ENCODE measurements at places on chromosomes 3 and 15.

- DNase-seq: no peak
Measured at GRCh38 chr15:67999320-68000100, 54.6 kb upstream of the PIAS1 start.

DNA sequence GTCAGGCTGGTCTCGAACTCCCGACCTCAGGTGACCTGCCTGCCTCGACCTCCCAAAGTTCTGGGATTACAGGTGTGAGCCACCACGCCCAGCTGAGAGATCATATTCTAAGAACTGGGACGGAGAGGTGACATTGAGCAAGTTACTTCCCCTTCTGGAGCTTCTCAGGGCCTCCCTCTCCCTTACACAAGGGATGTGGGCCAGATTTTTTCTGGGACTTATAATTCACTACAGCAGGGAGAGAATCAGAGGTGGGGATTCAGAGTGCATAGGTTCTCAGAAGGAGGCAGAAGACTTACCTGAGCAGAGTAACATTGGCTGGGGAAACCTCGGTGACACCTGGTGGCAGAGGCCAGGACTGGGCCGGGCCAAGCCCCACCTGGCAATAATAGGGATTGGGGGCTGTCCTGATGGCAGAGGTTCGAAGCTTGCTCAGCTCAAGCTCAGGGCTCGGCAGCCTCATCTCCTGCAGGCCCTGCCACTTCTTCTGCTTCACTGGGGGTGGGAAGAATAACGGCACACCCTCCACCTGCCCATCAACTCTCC, 6.8 kb downstream of the LTK start:
- peak; percentile 49 for DNase-seq

- DNase-seq: no peak
Measured at GRCh38 chr3:50028346-50028745, 60.4 kb upstream of the RBM5 start.

DNA sequence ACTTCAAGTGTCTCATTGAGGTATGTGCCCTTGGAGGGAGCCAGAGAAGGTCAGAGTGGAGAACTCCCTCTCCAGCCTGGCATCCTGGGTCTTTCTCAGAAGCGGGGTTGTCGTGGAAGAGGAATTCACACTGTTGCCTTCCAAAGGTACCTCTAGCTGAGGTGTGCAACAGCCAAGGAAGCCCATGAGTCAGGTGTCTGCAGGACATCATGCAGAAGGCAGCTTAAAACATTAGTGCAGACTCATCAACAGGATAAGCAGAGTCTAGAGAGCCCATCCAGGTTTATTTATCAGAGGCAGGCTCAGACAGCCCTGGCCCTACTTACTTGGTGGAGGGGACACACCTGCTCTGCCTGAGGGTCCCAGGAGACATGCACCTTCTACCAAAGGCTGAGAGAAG, 95.6 kb upstream of the TPM1 start:
- DNase-seq: no peak

GRCh38 chr3:19885468-19885867, 48.5 kb downstream of the EFHB start:
- DNase-seq: no peak

- no peak for DNase-seq
Measured at GRCh38 chr3:188951734-188952133, 220.0 kb upstream of the TPRG1 start.

DNA sequence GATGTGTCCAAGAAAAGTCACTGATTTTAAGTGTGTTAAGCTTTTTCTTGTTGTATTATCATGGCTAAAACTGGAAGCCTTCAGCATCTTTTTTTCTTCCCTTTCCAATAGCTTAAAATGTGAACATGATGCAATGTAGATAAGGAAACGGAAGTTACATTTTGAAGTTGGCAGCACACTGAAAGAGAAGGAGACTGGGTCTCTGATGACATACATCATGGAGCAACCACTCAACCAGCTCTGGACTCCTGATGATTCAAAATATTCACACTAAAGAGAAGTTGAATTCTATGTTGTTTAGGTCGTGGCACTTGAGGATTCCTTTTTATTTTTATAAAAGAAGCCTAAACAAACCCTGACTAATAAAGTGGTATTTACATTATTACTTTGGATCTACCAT, 488.3 kb upstream of the ALCAM start:
- DNase-seq: no peak

- no peak for DNase-seq
Measured at GRCh38 chr15:32903591-32904290, 185.9 kb downstream of the GREM1 start.

DNA sequence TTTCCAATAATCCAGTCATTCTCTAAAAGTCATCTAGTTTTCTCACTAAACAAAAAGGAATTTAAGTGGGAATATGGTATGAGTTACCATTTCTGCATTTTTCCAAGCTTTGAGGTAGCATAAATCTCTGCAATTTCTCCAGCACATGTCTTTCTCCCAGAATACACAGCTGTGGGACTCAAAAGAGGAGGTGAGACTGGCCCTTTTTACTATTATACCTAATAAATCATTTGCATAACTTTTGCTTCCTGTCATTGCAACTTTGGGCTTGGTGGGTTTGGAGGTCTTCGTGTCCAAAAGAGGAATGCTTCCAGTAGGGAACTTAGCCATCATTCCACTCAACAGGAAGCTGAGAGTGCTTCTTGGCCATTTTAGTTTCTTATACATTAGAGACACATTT, 94.8 kb downstream of the FMN1 start:
- no peak for DNase-seq

GRCh38 chr3:9550999-9551398, 2.6 kb downstream of the LHFPL4 start:
- DNase-seq: no peak

GRCh38 chr3:61679026-61679425, 117.7 kb downstream of the PTPRG start:
- no peak for DNase-seq

DNA sequence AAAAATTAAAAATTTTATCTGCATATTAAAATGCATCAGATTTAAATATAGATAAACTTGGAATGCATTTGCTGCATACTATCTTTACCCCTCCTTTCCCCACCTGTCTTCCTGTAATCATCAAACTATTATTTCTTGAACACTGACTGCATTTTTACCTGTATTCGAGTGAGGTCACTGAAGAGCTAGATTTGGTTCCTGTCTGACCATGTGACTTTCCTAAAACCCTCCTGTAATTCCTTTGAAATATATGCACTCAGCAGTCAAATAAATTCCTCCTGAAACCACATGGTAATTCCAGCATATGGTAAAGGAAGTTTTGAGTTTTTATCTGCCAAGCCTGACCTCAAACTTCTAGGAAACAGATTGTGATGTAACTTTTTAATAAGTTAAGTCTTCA, 445.6 kb upstream of the FRG2C start:
- no peak for DNase-seq

DNA sequence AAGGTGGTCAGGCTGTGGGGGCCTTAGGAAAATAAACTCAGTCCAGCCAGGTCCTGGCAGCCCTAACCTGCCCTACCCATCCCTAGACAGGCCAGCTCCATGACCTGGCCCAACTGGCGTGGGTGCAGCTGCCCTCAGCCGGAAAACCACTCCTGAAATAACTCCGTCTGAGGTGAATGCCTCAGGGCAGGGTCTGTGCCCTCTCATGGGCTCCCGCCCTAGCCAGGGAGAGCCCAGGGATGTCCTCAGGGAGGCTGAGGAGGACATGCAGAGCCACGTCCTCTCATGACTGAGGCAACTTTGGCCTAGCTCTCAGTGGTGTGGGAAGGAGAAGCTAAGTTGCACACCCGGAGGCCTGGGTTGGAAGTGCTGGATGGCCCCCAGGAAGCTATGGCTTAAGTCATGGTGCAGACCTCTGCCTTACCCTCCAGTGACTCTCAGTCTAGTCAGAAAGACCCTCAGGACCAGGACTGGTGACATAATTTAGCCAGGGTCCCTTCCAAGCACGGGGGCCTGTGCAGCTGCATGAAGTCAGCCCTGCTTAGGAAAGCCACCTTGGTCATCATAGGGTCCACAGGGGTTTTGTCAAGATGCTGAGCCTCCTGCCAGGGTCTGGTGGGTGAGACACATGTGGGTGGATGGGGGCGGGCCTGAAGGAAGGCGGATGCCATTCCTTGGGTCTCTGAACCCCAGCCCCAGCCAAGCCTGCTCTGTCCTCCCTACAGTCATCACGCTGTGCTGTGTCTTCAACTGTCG, 7.4 kb downstream of the TMIE start:
- no peak for DNase-seq

GRCh38 chr3:124491098-124491497, 239.2 kb upstream of the UMPS start:
- DNase-seq: no peak

DNA sequence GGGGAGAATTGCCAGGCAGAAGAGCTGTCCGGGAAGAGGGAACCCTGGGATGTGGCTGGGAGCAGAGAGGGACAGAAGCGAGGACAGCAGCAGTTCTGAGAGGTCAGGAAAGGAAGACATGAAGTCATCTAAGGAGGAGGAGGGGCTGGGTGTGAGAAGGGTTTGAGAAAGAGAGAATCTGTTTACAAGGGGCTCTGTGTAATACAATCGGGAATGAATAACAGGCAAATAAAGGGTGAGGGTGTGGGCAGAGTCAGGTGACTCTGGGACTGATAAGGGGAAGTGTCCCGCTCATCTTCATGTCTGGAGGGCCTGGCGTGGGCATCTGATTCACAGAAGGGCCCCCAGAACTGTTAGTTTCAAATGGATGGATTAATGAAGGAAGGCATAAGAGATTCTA, 191.3 kb downstream of the XXYLT1 start:
- no peak for DNase-seq

- no peak for DNase-seq
Measured at GRCh38 chr3:28348265-28348628, 274 bp upstream of the ZCWPW2 start.

DNA sequence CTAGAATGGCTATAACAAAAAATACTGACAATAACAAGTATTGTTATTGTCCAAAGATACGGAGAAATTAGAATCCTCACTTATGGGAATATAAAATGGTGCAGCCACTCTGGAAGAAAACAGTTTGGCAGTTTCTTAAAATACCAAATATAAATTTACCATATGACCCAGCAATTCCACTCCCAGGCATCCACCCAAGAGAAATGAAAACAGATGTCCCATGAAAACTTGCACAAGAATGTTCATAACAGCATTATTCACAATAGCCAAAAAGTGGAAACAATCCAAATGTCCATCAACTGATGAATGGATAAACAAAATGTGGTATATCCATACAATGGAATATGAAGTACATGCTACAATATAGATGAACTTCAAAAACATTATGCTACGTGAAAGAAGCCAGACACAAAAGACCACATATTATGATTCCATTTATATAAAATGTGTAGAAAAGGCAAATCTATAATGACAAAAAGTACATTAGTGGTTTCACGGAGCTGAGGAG, 9.4 kb downstream of the AAGAB start:
- no peak for DNase-seq

DNA sequence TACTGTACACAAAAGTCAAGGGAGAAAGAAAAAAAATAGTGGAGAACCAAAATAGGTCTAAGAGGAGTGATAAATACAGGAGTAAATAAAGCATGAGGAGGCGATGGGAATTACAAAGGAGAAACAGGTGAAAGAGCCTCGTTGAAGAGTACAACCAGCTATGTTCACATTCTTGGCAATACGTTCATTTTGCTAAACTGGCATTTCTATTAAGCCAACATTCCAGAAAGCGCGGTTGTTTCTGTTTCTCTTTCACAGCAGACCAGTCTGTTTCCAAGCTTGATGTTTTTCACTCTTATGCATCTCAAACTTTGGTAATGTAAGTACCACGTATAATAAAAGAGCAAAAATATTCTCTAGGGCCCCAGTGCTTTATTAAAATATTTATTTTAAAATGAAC, 74.5 kb downstream of the NSUN3 start:
- DNase-seq: no peak

DNA sequence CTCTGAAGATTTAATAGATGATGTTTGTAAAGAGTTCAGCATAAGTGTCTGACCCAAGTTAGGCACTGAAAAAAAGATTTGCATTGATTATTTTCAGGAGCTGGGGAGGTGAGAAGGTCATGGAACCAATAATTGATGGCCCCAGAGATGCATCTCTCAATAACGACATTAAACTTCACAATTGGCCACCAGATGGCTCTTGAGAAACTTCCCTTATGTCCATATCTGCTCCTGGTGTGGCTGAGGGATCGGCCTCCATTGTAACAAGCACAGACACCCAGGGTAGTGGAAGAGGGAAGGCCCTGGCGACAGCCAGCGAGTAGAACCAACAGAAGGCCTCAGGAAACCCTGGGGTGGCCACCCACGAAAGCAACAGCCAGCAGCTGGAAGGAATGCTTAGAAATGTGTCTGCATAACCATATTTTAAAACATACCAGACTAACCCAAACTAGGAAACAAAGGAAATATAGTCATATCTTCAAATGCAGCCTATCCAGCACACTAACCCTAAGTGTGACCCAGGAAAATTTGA, 536.7 kb downstream of the SOX2 start:
- no peak for DNase-seq

DNA sequence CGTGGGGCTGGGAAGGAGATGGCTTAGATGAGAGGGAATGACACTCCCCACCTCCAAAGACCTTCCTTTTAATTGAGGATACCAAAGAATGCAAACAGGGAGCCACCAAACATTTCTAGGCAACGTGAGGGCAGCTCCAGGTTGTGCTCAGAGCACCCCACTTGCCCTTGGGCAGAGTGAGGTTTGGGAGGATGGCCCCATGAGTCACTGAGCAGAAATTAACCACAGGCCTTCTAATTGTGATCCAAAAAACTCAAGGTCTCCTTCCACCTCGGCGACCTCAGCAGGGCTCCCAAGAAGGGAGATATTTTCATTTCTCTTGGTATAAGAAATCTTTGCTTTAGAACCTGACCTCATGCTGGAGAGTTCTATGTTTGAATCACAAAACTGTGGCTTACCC, 305.0 kb upstream of the TPM1 start:
- DNase-seq: no peak

DNA sequence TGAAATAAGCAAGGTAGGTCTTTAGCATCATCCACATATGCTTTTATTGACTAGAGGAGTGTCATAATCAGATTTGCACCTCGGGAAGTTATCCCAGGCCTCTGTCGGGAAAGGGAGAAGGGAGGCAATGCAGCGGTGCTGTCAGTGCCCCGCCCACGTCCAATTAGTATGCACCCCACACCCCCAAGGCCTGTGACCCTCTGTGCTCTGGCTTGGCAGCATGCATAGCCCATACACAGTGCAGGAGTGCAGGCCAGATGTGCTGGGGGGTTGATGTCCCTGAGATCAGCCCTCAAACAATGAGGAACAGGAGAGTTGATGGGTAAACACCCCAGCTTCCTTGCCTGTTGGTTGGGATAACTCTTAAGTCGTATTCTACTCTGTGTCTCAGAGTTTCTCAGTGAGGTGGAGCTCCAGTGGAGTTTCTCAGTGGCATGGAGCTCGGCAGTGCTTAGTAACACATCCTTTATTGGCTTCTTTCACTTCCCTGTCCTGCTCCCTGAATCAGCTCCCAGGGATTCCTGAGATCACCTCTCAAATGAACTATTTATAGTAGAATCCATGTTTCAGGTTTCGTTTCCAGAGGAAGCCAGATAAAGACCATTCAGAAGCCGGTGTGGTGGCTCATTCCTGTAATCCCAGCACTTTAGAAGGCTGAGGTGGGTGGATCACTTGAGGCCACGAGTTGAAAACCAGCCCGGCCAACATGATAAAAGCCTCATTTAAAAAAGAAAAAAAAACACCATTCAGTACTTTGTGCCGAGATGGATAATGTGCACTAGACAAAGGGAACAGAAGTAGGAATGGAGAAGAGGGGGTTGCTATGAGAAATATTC, 26.7 kb upstream of the NDUFB4 start:
- no peak for DNase-seq

- DNase-seq: no peak
Measured at GRCh38 chr3:131702146-131702545, 199.4 kb upstream of the MRPL3 start.

GRCh38 chr15:45402955-45403877, 24.9 kb upstream of the GATM start:
- DNase-seq: peak; percentile 40

- no peak for DNase-seq
Measured at GRCh38 chr3:106529738-106530137, 660.9 kb upstream of the CBLB start.

All from CD4-positive, alpha-beta T cell (primary cell).